ENCODE measurements at places on chromosomes 6 and 20.

DNA sequence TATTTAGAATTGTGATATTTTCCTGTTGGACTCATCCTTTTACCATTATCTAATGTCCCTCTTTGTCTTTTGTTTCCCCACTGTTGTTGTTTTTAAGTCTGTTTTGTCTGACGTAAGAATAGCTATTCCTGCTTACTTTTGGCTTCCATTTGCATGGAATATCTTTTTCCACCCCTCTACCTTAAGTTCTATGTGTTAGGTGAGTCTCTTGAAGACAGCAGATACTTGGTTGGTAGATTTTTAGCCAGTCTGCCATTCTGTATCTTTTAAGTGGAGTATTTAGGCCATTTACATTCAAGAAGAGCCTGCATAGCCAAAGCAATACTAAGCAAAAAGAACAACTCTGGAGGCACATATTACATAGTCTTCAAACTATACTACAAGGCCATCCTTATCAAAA is 39.2 kb downstream of the CTCFL start:
- DNase-seq, result no peak

- DNase-seq, result no peak
Observed at GRCh38 chr6:159961528-159961927, 7.4 kb upstream of the IGF2R start.

DNA sequence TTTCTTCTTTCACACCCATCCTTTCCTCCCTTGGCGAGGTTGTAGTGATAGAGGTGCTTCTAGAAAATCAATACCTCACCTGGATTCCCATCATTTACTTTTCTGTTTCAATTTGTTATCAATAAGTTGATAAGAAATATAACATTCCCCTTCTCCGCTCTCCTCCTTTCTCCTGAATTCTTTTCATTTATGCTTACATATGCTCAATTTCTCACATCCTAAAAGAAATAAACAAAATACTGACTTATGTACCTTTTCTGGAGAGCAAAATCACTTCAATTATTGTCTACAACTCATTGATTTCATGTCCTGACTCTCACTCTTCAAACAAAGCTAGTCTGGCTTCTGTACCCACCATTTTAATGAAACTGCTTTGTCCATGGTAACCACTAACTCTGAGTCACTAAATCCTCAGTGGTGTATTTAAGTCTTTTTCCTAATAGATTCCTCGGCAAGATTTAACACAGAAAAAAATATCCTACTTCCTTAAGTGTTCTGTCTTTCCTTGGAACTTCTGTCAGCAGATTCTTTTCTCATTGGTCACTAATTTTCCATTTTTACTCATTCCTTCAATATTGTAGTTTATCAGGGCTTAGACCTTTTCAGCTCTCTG is 289.6 kb downstream of the RFPL4B start:
- no peak for DNase-seq

GRCh38 chr6:30891816-30892538 is 7.7 kb downstream of the DDR1 start:
- DNase-seq, result no peak
